ENCODE measurements at places on chromosomes 11 and 22.

DNA sequence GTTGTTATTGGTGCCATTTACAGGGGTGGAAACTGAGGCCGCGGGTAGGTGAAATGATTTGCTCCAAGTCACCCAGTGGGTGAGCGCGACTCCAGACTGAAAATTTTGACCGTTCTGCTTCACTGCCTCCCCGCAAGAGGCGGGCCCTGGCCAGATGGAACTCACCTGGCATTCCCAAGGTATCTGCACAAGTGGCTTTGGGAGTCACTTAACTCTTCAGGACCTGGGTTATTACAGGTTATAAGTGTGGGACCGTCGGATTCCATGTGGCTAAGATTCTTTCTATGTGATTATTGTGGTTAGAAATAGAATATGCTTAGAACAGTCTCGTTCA lies 598 bp downstream of the CABIN1 start:
- no peak for DNase-seq

DNA sequence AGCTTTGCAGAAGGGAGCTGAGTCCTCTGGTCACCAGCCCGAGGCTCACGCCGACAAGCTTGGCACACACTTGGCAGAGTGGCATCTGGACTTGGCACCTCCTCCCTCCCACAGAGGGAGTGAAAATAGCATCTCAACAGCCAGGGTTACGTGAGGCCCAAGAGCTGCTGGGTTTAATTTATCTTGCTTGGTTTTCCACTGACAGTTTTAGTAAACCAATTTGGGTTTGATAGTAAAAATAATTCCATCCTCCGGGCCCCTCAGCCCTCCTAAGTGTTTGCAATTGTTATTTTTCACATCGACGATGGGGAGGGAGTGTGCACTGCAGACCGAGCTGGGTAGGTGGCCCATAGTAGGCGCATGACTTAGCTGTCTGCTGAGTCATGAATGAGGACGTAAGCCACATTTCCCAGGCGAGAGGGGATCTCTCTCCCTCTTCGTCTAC lies 107.6 kb upstream of the ASPHD2 start:
- no peak for DNase-seq

DNA sequence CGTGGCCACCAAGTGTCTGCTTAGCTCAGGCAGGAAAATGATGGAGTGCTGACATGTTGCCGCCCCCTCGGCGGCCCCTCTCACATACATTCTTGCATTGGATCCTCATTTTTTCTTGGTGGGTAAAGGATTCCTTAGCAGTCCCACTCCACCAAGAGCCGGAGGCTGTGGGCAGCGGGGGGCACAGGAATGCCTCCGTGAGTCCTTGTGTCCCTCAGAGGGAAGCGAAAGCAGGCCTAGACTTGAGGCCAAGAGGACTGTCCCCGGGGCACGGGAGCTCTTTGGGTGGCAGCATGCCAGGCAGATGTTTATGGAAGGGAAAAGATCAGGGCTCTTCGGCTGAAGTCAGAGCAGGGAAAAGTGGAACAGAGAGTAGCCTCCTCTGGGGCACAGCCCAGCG lies 21.6 kb downstream of the LRFN4 start:
- no peak for DNase-seq

GRCh38 chr22:41487037-41487935 lies 18.4 kb downstream of the ACO2 start:
- DNase-seq, result no peak

DNA sequence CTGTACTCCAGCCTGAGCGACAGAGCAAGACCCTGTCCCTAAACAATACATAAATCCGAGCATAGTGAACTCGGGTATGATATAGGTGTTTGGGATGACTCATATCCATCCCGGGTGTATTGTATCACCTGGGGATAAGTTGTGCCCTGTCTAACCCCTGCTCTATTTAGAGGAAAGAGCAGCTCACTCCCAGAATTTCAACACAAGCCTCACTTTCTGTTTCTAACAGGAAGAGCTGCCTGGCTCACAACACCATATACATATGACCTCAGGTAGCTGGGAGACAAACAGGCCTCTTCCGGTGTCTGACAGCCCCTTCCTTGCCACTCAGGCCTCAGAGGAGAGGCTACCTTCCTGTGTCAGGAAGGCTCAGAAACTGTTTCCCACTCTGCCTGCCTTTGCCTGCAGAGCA lies 9.9 kb upstream of the MICALL1 start:
- DNase-seq, result no peak

DNA sequence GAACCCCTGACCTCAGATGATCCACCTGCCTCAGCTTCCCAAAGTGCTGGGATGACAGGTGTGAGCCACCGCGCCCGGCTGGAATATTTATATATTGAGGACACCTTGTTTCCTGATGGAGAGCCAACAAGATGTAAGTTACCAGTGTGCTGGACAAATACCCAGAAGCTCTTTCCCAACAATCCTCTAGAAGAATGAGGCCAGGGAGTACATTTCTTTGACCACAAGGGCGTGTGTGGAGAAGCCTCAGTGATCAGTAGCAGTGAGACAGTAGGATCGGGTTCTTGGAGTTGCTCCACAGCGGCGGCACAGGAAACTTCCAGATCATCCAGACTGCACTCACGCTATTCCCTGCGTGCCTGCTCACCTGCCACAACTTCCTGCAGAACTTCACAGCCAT lies 10.3 kb upstream of the POLA2 start:
- DNase-seq, result no peak

- no peak for DNase-seq
Observed at GRCh38 chr11:60155931-60156330, 27.0 kb downstream of the MS4A6A start.

GRCh38 chr11:11313426-11313825 lies 39.6 kb downstream of the CSNK2A3 start:
- DNase-seq, result no peak

DNA sequence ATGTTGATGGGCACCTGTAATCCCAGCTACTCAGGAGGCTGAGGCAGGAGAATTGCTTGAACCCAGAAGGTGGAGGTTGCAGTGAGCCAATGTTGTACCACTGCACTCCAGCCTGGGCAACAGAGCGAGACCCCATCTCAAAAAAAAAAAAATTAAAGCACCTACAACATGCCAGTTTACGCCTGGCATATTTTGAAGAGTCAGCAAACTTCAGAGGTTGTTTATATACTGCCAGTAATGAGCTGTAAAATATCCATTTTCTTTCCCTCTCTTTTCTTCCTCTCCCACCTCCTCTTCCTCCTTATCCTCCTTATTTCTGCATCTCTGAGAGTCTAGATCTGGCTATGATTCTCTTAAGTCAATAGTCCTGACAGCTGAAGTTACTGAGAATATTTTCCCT lies 556.5 kb upstream of the LARGE1 start:
- no peak for DNase-seq

DNA sequence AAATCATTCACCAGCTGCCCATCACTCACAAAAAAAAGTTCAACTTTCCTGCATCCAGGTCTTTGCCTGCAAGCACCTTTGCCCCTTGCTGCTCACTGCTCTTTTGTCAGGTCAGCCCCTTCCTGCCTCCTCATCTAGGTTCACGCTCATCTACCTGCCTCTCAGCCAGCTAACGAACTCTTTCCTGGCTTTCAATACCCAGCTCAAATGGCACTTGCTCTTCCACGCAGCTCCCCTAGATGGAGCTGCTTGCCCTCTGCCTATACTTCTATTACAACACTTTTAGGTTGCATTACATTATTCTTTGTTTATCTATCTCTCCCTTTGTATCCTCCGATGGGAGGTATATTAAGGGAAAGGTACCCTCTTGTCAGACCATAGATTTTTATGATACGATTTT lies 78.9 kb upstream of the TBCEL start:
- no peak for DNase-seq

- no peak for DNase-seq
Observed at GRCh38 chr22:24968066-24968561, 15.6 kb downstream of the KIAA1671 start.

GRCh38 chr11:26778000-26778757 lies 56.3 kb upstream of the SLC5A12 start:
- no peak for DNase-seq

- DNase-seq, result no peak
Observed at GRCh38 chr11:77517226-77517625, 43.3 kb upstream of the PAK1 start.

GRCh38 chr11:76666830-76667229 lies 3.7 kb downstream of the LRRC32 start:
- DNase-seq, result no peak

- DNase-seq, result no peak
Observed at GRCh38 chr22:49476800-49477400, 350.8 kb downstream of the BRD1 start.

All from NCI-H2227 treated with DMSO at 0.1 percent for 48 hours (cell line).